ENCODE measurements at places on chromosomes 11 and 22.
A peak's percentile ranks its signal among the peaks of the same experiment; 100 is the strongest.

DNA sequence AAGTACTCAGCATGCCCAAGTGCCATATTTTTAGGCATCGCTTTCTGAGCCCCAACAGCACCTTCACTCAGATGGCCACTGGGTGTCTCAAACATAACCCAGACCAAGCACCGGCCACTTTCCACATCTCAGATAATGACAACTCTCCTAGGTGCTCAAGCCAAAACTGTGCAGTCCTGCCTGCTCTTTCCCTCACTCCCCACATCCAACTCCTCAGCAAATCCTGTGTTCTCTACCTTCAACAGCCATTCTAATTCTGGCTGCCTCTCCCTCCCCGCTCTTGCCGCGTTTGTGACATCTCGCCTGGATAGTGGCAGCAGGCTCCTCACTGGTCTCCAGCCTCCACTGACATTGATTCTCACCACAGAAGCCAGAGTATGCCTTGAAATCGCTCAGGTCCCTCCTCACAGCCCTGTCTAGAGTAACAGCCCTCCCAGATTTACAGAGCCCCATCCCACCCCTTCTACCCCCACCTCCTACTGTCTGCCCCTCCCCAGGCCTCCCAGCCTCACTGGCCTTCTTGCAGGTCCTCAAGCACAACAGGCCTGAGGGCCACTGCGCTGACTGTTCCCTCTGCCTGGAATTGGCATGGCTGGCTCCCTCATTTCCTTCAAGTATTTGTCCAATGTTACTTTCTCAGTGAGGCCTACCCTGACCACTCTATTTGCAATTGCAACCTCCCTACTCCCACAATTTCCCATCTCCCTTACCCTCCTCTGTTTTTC lies 1.3 kb upstream of the PHETA2 start:
- DNase-seq, result no peak

DNA sequence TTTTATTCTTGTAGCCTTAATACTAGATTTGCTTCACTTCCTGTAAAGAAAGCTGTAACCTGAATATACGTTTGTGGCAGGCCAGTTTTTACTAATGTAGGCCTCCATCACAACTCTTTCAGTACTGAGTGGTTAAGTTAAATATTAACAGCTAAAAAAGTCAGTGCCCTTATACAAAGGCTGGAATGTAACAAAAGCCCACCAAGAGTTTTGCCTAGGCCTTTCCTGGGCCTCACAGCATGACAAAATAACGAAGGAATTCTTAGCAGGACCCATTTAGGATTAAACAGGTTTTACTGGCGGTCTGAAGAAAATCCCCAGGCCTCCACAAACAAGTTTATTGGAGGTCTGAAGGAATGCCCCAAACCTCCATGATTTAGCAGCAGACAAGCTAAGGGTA lies 43.7 kb downstream of the PIWIL3 start:
- DNase-seq, result no peak

- DNase-seq, result no peak
Observed at GRCh38 chr22:42844756-42845155, 12.3 kb downstream of the ARFGAP3 start.

GRCh38 chr22:27274770-27275449 lies 526.6 kb downstream of the MN1 start:
- DNase-seq, result no peak

GRCh38 chr11:72760539-72761405 lies 8.6 kb upstream of the ARAP1 start:
- DNase-seq, result no peak

DNA sequence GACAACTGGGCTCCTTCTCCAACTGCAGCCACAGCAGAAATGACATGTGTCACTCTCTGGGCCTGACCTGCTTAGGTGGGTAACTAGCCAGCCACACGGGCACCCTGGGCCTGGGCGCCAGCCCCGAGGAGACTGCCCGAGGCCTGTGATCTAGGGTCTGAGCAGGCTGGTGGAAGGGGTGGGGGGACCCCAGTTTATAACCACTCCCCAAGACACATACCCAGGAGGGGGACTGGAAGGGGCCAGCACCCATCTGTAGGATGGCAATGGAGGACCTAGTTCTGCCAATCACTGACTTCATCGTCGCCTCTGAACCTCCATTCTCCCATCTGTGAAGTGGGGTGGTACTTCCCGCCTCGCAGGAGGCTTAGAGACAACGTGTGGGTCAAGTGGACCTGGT lies 16.1 kb downstream of the CD5 start:
- DNase-seq, result no peak

DNA sequence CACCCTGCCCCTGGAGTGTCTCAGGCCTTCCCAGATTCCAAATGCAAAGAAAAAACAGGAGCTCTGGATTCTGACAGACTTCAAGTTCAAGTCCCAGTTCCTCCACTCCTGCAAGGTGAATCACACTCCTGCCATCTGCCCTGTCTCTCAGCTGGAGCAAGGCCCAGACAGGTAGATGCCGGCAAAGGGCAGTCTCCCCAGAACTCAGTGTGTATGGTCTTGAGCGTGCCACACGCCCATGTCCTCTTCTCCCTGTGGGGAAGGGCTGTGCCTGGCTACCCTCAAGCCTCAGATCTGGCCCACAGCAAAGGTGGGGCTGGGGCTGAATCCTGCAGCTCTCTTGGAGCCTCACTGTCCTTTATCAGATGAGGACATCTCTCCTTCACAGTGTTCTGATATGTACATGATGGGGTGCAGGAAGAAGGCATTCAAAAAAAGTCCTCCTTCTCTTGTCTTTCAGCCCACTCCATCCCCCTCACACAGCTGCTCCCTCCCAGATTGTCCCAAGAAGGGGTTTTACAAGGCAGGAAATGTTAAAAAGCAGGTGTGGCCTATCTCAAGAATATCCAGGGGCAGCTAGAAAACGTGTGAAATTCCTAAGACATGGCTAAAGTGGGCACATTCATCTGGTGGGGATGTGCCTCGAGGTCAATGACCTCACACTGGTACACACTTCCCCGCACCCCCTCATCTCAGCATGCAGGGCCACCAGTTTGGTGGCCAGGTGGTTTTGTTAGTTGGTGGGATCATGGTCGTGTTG lies 27.7 kb upstream of the ARFGAP3 start:
- DNase-seq, result no peak

DNA sequence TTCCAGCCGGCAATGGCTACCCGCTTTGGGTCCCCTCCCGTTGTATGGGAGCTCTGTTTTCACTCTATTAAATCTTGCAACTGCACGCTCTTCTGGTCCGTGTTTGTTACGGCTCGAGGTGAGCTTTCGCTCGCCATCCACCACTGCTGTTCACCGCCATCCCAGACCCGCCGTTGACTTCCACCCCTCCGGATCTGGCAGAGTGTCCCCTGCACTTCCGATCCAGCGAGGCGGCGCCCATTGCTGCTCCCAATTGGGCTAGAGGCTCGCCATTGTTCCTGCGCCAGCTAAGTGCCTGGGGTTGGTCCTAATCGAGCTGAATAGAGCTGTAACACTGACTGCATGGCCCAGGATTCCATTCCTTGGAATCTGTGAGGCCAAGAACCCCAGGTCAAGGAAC lies 359.9 kb downstream of the CTTN start:
- no peak for DNase-seq

DNA sequence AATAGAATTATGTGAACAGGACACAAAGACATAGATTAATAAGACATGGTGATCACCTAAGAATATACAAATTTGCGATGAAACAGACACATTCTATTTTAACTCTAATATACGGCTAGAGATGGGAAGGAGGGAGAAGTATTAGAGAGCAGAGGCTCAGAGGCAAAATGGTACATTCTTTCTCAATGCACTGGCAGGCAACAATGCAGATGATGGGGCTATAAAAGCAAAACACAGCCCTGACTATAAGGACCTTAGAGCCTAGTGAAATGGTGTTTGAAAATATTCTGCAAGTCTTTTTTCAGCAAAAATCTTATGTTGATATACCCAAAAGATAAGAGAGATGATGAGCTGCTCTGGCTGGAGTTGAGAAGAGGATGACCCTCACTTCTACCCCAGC lies 13.1 kb downstream of the TCF20 start:
- DNase-seq, result no peak

DNA sequence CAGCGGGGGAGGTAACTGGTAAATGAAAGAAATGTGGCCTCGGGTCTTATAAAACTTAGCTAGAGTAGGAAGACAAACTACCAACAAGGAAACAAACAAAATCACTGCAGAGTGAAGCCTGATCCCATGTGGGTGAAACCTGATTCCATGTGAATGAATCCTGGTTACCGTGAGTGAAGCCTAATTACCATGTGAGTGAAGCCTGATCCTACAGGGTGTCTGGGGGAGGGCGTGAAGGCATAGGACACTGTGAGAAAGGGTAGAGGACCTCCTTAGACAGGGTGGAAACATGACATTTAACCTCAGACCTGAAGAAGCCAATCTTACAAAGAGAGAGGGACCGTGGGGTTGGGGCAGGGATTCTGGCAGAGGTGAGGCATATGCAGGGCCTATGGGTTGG lies 106.2 kb upstream of the USP47 start:
- no peak for DNase-seq

GRCh38 chr22:30586414-30586813 lies 5.3 kb downstream of the PES1 start:
- DNase-seq, result no peak

- DNase-seq, result no peak
Observed at GRCh38 chr11:32152216-32152615, 61.3 kb downstream of the RCN1 start.

DNA sequence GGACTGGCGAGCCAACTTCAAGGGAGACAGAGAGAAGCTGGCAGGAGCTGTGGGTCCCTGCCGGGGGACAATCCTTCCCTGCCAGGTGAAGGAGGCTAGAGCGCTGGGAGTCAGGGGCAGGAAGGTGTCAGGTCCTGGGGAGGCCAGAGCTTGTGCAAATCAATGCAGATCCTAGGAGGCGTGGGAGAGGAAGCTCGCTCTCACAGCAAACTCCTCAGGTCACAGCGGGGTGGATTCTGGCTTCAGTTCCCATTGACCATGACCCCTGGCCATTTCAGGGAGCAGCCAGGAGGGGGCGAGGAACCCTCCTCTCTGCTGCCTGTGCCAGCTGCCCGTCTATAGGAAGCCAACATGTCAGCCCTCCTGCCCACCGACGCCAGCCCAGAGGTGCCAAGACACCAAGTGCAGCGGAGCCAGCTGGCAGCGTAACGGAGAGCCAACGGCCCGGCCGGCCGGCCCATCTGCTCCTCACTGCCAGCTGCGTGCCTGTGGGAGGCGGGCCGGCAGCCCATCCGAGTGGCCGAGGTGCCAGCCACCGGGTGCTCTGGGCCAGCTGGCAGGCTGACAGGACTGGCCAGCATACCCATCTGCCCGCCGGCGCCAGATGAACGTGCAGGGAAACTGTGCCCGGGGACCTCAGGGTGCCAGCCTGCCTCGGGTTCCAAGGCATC lies 374.8 kb downstream of the MIAT start:
- DNase-seq, result no peak

- no peak for DNase-seq
Observed at GRCh38 chr22:44094751-44095302, 70.7 kb downstream of the PARVB start.

- DNase-seq, result no peak
Observed at GRCh38 chr11:45282081-45282480, 4.1 kb downstream of the SYT13 start.

DNA sequence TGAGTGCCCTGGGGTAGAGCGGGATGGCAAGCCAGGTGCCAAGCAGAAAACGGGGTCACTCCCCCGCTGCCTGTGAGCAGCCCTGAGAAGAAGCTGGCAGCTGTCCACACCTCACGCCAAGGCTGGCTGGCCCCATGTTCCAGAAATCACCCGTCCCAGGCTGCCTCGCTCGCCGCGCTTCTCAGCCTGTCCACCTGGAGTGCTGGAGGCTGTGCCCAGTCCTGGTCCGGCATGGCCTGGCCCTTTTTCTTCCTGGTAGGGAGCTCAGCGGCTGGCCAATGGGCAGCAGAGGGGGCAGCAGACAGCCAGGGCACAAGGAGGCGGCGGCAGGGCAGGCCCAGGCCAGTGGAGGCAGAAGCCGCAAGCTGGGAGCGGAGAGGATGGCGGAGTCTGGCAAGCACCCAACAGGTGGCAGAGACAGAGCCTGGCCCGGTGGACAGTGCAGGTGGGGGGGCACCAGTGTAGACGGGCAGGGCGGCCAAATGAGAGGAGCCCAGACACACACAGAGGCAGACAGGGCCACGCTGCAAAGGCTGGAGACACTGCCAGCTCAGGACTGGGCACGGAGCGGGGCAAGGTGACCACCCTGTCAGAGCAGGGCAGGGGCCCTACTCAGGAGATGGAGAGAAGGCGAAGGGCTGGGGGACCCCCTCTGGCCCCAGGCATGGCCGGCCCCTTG lies 37.2 kb upstream of the TH start:
- DNase-seq, result no peak

DNA sequence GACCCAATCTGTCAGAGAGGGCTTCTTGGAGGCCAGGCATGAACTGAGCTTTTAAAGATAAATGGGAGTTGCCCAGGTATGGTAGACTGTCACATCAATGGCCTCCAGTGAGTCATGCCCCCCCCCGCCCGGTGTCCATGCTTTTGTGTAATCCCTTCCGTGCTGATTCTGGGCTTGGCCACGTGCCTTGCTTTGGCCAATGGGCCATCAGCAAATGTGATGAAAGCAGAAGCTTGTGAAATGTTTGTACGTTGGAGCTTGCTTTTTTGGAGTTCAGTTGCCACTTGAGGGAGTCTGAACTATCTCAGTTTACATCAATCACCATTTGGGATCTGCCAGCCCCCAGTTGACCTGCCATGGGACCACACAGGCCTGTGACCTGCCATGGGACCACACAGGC lies 4.3 kb upstream of the THY1 start:
- DNase-seq, result no peak

- no peak for DNase-seq
Observed at GRCh38 chr22:33578752-33579151, 341.5 kb downstream of the LARGE1 start.

- DNase-seq, result no peak
Observed at GRCh38 chr22:38554281-38554680, 15.7 kb downstream of the DMC1 start.

GRCh38 chr11:45482331-45482730 lies 183.1 kb downstream of the CHST1 start:
- no peak for DNase-seq

GRCh38 chr11:7467652-7468051 lies 17.7 kb upstream of the OLFML1 start:
- DNase-seq, result peak; percentile 19

DNA sequence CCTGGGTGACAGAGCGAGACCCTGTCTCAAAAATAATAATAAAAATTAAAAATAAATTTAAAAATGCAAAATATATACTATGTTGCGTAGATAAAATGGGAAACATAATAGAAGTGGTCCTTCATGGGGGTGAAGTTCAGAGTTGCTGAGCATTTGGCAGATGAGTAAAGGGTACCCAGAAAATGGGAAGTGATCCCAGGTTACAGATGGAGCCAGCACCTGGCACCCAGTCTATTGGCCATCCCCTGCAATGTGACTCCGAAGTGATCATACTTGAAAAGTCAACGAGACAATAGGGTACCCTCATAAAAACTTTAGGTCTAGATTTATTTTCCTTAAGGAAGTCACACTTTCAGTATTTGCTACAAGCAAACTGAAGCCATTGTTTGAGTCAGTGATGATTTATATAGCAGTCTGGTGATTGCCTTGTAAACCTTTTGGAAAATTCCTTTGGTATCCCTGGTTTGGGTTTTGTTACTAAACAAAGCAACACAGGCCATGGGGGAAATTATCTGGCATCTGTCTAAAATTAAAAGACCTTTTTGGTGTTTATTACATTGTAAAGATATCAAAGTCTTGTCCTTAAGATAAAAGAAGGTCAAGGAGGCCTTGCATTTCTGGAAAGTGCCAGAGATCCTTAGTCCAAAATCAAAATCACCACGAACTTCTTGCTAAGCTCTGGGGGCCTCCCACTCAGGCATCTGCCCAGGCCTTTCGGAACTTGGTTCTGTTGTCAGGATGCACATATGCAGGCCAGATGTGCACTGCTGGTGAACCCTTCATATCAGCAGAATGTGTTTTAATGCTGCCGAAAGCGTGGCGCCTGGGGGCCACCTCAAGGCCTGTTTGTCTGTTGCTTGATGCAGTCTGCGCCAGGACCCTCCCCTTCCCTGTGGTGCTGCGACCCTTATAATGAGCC lies 4.3 kb downstream of the SMARCB1 start:
- DNase-seq, result no peak
